ENCODE measurements at places on chromosomes 5 and 9.

- DNase-seq: no peak
These were observed 119.5 kb upstream of the PLCXD3 start for GRCh38 chr5:41629897-41630296.

- DNase-seq: no peak
These were observed 25.6 kb upstream of the LARP1 start for GRCh38 chr5:154729613-154730012.

GRCh38 chr5:112742424-112742823 is 4.7 kb downstream of the APC start:
- DNase-seq: no peak

- no peak for DNase-seq
These were observed 20.1 kb downstream of the NUDT12 start for GRCh38 chr5:103542441-103542840.

GRCh38 chr5:18712936-18713485 is 1078.8 kb downstream of the TAF11L14 start:
- no peak for DNase-seq

DNA sequence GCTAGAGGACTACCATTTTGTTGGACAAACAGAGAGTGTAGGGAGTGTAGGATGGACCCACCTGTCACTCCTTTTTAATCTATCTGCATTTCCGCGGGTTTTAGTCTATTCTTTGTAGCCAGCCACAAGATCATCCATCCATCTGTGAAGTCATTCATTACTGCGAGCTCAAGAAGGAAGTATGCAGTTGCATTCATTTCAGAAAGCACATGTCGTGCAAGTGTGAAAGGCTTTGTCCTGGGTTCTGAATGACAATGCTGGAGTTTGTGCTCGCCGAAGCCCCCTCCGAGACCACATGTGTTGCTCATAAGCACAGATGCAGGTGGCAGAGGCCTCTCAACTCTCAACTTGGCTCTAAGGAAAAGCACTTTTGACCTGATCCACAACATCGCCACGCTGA is 70.3 kb upstream of the BASP1 start:
- no peak for DNase-seq

- DNase-seq: no peak
These were observed 287.2 kb upstream of the ZNF608 start for GRCh38 chr5:125033602-125034001.

DNA sequence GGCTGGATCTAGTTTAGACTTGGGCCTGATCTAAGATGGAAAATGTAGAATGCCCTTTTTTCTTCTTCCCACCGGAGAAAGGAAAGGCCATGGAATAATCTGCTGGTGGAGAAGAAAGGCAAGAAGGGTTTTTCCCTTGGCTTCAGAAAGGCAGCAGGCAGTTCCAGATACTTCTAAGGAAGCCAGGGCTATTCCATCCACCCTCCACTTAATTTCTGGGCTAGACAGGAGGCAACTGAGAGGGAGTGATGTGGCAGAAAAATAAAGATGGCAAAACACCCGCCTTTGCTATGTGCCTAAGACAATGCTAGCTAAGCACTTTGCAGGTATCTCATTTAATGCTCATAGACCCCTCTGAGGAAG is 9.9 kb downstream of the MYOZ3 start:
- no peak for DNase-seq

GRCh38 chr5:25688156-25688555 is 1043.4 kb upstream of the CDH10 start:
- DNase-seq: no peak

DNA sequence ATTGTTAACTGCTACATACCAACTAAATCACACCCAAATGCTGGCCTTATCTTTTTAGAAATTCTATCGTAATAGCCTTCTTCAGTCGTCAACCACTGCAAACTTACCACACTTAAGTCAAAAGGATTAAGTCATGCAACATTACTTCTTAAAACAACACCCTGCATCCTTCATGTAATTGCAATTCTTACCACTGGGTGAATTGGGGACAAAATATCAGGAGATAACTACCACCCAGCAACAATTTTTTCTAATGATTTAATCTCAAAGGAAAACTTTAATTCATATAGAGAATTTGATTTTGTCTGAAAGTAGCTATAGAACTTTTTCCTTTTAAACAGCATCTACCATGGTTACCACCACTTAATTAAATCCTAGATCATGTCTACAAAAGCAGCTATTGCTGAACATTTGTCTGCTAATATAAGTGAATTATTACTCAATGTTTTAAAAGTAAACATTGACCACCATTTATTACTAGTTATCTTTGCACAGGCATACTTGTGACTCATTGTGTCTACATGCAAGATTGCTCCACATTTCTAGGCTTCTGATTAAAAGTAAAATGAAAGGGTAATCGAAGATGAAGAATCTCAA is 10.5 kb downstream of the MLLT3 start:
- DNase-seq: no peak

GRCh38 chr5:132104556-132104955 is 31.0 kb downstream of the CSF2 start:
- DNase-seq: no peak

- DNase-seq: no peak
These were observed 69.4 kb upstream of the NFIB start for GRCh38 chr9:14383294-14383693.

DNA sequence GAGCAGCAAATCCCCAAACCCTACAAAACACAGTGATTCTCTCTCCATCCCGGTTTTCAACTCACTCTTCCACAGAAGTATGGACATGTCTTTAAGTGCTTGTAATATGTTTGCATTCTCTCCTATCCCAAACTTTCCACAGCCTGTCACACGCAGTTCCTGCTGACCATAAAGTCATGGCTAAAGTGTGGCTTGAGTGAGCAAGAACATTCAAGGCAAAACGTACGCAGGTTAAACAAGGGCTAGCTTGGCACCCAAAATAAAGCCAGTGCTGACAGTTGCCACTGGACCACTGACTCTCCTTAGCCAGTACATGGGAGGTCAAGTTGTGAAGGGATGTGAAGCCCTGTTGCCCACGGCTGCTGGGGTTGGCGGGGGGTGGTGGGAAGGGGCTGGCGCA is 211.1 kb upstream of the IRX1 start:
- DNase-seq: no peak

DNA sequence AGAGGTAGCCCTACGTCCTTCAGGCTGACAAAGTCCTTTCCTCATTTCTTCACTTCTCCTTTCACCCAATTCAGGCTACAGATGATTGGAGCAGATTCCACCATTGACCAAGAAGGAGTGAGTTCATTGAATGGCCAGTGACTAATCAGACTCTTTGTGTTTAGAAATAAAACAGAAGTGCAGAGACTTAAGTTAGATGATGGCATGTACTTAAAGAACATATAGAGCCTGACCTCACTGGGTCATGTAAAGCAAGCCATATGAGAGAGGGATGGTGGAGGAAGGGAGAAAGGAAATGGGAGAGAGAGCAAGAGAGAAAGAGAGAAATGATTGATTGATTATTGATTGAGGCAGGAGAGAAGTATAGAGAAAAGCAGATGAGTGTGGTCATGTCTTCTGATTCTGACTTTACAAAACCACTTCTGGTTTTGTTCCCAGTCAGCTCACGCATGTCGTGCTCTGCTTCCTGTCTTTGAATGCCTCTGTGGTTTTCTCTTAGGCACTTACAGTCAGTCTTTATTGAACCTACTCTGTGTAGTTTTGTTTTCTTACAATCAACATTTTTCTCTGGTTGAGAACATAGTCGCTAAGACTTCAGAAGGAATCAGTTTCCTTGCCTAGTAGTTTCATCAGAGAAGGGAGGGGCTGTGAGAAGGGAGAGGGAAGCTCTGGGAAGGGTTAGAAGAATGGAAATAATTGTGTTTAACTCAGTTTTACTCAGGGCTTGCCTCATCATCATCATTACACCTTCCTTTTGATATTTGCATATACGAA is 149.2 kb upstream of the KLF9 start:
- peak; percentile 7 for DNase-seq

DNA sequence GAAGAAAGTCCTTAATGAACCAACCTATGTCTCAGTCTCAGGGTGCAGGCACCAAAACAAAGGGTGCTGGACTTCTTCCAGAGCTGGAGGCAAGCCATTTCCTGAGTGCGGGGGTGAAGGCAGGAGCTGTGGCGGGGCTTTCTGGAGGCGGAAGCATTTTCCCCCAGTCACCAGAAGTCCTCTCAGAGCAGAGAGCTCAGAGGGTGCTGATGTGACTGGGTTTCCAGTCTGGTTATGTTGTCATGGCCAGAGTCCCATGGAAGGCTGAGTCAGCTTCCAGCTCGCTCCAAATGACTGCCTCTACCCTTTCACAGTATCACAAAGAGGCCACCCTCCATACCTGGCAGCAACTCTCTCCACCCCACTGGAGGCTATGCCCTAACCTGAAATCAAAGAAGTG is 86.0 kb downstream of the TRPC7 start:
- DNase-seq: no peak

- DNase-seq: no peak
These were observed 892.9 kb downstream of the NR2F1-AS1 start for GRCh38 chr5:92687821-92688722.

GRCh38 chr5:42950456-42951292 is 89.4 kb downstream of the ANXA2R start:
- DNase-seq: peak; percentile 66

DNA sequence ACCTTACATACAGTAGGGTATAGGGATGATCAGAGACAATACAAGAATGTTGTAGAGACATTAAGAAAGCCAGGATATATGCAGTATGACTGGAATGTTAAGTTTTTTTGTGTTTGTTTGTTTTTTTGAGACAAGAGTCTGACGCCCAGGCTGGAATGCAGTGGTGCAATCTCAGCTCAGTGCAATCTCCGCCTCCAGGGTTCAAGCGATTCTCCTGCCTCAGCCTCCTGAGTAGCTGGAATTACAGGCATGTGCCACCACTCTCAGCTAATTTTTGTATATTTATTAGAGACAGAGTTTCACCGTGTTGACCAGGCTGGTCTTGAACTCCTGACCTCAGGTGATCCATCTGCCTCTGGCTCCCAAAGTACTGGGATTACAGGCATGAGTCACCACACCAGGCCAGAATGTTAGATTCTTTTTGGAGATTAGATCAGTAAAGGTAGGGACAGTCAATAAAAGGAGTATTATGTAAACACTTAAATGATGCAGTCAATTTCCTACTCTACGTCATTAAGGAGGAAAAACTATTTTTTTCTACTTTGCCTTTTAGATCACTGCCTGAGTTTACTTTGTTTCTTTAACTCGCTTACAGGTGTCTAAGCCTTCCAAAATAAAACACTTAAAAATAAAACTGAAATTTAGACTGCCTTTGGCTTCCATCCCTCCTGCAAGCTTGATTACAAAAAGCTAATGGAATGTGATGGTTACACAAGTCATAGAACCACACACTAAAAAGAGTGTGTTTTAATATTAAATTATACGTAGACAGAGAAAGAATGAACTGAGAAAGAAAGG is 6.8 kb upstream of the HNRNPA0 start:
- no peak for DNase-seq

DNA sequence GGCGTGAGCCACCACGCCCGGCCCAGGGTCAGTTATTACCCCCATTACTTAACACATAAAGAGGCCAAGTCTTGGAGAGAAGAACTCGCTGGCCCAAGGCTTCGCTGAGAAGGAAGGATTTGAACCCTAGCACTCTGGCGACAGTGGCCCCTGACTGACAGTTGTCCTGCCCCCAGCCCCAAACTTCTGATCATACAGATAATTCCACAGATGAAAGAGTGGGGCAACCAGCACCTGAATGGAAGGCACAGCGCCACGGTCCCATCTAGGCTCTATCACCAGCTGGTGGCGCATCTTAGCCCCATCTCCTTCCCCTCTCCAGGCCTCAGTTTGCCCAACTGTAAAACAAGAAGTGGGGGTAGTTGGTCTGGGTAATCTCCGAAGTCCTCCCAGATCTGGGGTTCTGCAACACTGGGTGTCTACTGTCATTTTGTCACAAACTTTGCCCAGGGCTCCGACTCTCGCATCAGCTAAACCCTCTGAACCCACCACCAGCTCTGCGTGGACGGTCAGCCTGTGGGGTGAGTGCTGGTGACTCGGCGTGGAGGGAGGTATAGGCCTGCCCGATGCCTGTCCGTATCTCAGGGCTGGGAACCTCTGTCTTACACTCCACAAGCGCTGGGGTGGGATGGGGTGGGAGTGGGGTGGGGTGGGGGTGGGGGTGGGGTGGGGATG is 209.3 kb downstream of the C9orf50 start:
- no peak for DNase-seq

GRCh38 chr5:173809014-173809413 is 79.1 kb upstream of the CPEB4 start:
- no peak for DNase-seq

- DNase-seq: no peak
These were observed 168.3 kb upstream of the RASA1 start for GRCh38 chr5:87099291-87099839.

DNA sequence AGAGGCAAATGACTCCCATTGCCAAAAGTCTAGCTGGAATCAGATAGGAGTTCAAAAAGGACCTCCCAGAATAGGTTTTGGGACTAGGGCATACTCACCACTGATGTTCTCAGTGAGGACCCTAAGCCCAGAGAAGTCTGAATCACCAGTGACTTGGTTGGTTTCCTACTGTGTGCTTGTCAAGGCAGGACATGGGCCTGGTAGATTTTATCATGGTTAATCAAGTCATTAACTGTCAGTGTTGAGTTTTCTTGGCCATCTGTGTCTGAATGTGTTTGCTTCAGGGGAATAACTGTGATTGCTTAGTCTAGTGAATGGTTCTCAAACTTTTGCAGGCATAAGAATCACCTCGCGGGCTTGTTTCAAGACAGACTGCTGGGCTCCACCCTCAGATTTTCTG is 99.0 kb upstream of the GDNF start:
- DNase-seq: no peak

DNA sequence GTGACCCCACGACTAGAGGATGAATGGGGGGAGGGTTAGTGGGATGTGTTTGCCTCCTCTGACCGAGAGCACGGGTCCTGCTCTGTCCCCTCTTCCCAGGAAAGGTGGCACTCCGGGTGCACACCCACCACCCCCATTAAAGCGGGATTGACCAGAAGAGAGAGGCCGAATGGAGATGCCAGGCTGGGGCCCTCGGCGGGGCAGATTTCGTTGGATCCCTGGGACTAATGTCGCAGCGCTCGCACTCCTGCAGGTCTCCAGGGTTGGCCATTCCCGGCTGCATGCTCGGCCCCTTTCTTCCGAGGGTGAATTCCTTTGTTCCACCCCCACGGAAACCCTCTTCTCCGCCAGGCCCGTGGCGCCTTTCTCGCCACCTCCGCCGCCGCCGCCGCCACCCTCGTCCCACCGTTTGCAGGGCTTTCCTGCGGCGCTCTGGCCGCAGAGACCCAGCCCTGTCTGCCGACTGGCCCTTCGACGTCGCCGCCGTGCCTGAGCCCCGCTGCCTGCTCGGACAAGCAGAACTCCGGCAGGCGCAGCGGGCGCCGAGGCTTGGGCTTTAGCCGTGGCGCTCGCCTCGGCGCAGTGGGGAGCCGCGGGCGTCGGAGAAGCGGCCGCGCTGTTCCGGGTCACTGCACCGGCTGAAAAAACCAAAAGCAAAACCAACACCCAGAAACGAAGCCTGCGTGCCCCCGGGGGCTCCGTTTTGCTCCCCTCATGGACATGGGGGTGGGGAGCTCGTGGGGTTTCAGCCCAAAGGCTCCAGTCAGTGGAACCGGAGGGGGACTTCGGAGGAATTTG is 11.8 kb downstream of the LMX1B start:
- DNase-seq: no peak

DNA sequence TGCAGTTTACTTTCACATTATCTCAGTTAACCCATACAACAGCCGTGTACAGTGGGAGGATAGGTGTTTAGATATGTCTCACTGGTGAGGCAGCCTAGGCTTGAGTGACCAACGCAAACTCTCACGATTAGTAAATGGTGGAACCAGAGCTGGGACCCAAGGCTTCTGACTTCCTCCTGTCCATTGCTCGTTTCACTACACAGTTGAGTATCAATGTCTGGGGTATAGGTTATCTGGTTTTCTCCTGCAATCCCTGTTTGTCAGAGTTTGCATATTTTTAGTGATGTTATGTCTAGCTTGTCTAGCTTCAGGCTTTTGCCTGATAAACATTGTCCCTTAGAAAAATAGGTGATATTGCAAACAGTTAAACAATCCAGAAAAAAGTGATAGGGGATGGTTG is 62.6 kb downstream of the NUP214 start:
- DNase-seq: no peak

Measured in stimulated activated CD8-positive, alpha-beta memory T cell treated with anti-CD3 and anti-CD28 coated beads, Interleukin-15, amount 100 ng/mL, for 4 hours (primary cell).